Activated T-helper 1 cell treated with anti-CD3 and anti-CD28 coated beads, Interleukin-12 subunit alpha, Interleukin-12 subunit beta, Interleukin-2, Interleukin-4 antibody, amounts not matched to agents 30 ng/mL and 10 ng/mL and 1 ng/mL, durations not matched to agents 14 hours and 24 hours and 36 hours (primary cell): ENCODE measurements at places on chromosomes 7 and 10. TPM values are rescaled to one million over a fixed set of nuclear protein-coding genes. Genes with fewer than 3 reads are reported as not detected.

DNA sequence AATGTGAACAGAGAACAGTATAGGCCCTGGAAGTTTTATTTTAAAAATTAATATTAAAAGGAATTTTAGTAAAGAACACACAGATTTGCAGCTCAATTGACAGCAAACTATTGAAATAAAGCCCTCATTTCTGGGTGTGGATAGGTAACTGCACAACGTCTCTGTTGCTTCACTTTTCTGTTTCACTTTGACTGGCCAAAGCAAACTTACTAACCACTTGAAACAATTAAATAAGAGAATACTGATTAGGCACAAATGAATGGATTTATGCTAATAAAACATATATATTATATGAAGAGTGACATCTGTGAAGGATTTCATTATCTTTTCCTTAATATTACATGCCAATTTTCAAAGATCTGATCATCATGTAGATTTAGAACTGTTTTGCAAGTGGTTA lies 11.9 kb downstream of the ZNF804B start:
- H3K4me3 ChIP-seq: no peak overlapping the region
- peaks cover 7% of the 10 kb centered on the region for H3K27me3 ChIP-seq
- DNase-seq: no peak
- no peaks in the 10 kb centered on the region for H3K36me3 ChIP-seq
- H3K27ac ChIP-seq: no peak overlapping the region

DNA sequence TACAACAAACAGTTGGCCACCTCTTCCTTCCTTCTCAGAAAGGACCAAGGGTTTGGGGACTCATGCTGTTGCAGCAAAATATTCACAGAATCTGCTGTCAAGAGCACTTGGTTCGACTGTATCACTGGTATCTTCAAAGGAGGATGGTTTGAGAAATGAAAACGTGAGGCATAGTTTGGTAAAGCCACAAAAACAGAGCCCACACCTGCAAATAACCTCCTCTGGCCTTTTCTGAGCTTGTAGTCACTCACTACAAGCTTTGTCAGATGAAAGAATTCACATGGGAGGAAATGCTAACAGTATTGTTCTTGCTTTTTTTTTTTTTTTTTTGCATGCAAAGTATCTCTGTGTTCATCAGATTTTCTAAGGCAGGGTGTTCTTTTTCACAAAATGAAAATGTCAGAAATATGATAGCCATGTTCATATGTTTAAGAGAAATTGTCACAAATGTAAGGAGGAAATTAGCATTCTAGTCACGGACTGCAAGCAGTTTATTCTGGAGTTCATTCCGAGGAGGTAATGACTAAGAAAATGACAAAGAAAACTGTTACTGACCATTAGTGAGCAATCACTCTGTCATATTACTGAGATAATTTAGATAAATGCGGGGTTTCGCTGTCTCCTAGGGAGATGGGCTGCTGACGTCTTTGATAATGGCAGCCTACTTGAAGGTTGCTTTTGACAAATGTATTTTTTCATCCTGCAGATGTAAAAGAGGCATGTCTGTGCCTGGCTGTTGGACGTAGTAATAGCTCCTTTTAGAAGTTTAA lies 117.8 kb upstream of the MYO3A start:
- no peak overlapping the region for H3K27ac ChIP-seq
- no peak overlapping the region for H3K4me3 ChIP-seq
- no peaks in the 10 kb centered on the region for H3K36me3 ChIP-seq
- DNase-seq: no peak

GRCh38 chr7:115462301-115463015 lies 540.6 kb downstream of the MDFIC start:
- no peaks in the 10 kb centered on the region for H3K36me3 ChIP-seq
- H3K27me3 ChIP-seq: no peaks in the 10 kb centered on the region
- no peak for DNase-seq
- H3K4me1 ChIP-seq: no peaks in the 10 kb centered on the region
- H3K27ac ChIP-seq: no peak overlapping the region
- no peak overlapping the region for H3K4me3 ChIP-seq

GRCh38 chr10:120983721-120984120 lies 132.6 kb downstream of the WDR11 start:
- no peak overlapping the region for H3K27ac ChIP-seq
- no peak for DNase-seq
- no peaks in the 10 kb centered on the region for H3K4me1 ChIP-seq
- no peaks in the 10 kb centered on the region for H3K36me3 ChIP-seq
- H3K27me3 ChIP-seq: peaks cover 18% of the 10 kb centered on the region

- no peak overlapping the region for H3K4me3 ChIP-seq
- no peak for DNase-seq
- peaks cover 5% of the 10 kb centered on the region for H3K36me3 ChIP-seq
- H3K4me1 ChIP-seq: peaks cover 20% of the 10 kb centered on the region
Measured at GRCh38 chr7:26860361-26860760, 4.0 kb downstream of the SKAP2 start.

DNA sequence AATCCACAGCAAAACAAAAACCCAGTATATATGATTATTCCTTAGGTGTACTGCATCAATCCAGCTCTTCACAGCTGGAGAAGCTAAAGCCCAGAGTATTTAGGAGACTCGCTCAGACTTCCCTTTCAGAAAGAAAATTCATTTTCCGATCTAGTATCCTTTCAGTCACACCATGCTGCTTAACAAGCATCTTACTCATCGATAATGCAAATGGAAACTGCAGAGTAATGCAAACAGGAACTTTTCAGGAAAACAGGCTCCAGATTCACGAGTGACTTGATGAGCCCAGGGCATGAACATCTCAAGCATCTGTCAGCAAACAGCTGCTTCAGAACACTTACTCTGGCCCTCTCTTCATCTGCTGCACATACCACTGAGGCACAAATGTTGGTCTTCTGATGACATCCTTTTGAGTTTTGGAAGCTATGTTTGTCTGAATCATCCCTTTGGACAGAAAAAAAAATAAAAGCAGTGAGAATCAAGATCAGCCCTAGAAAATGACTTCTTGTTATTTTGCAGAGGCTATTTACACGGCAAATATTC lies 24.9 kb upstream of the ZC3HAV1L start:
- no peak for DNase-seq
- H3K27ac ChIP-seq: peak overlapping the region; percentile 74
- peaks cover 64% of the 10 kb centered on the region for H3K36me3 ChIP-seq
- H3K27me3 ChIP-seq: no peaks in the 10 kb centered on the region

GRCh38 chr7:100446040-100446439 lies 9.7 kb upstream of the PPP1R35 start:
- no peak overlapping the region for H3K4me3 ChIP-seq
- no peaks in the 10 kb centered on the region for H3K36me3 ChIP-seq
- DNase-seq: no peak

- H3K27me3 ChIP-seq: no peaks in the 10 kb centered on the region
- no peak overlapping the region for H3K4me3 ChIP-seq
- no peaks in the 10 kb centered on the region for H3K36me3 ChIP-seq
- no peaks in the 10 kb centered on the region for H3K4me1 ChIP-seq
- DNase-seq: no peak
Measured at GRCh38 chr10:58985216-58985615, 191.2 kb upstream of the PHYHIPL start.

DNA sequence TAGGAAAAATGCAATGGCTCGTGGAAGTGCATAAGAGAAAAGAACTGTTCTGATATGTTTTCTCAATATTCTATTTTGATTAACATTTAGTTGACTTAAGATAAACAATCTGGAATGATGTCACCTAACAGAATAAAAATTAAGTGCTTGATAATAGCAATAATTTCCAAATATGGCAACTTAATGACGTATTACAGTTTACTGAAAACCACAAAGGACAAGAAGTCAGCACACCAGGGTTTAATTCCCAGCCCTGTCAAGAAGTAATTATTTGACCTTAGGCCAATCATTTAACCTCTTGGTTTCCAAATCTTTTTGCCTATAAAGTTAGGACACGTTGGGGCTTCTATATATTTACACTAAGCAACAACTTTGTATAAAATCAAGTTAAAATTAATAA lies 95.7 kb downstream of the CABCOCO1 start:
- peaks cover 2% of the 10 kb centered on the region for H3K36me3 ChIP-seq
- no peak overlapping the region for H3K27ac ChIP-seq

DNA sequence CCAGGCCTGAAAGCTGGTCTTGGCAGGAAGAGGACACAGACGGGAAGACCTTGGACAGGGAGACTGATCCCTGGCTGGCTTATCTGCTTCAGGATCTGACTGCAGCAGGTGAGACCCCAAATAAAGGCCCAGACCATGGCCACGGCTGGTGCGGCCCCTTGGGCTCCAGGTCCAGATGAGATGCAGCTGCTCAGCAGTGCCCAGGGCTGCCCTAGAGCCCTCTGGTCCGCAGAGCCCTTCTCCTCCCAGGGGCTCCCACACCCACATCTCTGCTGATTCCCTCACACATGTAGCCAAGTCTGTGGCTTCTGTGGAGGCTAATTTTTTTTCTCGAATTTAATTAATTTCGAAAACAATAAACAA lies 46.3 kb downstream of the VIPR2 start:
- H3K4me1 ChIP-seq: no peaks in the 10 kb centered on the region
- H3K4me3 ChIP-seq: no peak overlapping the region
- DNase-seq: no peak
- no peak overlapping the region for H3K27ac ChIP-seq
- H3K27me3 ChIP-seq: no peaks in the 10 kb centered on the region

- no peaks in the 10 kb centered on the region for H3K27me3 ChIP-seq
- DNase-seq: no peak
- H3K27ac ChIP-seq: no peak overlapping the region
- H3K4me1 ChIP-seq: no peaks in the 10 kb centered on the region
- H3K4me3 ChIP-seq: no peak overlapping the region
- no peaks in the 10 kb centered on the region for H3K36me3 ChIP-seq
Measured at GRCh38 chr7:70063927-70064326, 465.7 kb downstream of the AUTS2 start.

DNA sequence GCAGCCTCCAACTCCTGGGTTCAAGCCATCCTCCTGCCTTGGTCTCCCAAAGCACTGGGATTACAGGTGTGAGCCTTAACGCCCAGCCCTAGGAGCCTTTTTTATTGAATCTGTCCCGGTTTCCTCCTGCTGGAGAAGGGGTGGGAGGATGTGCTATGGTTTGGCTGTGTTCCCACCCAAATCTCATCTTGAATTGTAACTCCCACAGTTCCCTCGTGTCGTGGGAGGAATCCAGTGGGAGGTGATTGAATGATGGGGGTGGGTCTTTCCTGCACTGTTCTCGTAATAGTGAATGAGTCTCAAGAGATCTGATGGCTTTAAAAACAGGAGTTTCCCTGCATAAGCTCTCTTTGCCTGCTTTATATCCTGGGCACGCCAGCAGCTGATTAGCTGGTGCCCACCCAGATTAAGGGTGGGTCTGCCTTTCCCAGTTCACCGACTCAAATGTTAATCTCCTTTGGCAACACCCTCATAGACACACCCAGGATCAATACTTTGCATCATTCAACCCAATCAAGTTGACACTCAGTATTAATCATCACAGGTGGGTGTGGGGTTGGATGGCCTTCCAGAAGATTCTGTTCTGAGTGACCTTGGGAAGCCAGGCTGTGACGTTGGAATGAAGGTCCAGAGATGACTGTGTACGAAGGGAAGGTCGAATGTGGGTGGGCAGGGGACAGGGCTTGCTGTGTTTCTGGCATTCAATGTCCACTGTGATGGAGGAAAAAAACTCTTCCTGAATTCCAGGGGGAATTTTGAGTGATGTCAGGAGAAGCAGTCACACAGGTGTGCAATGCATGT lies 33.8 kb upstream of the CUX1 start:
- peaks cover 8% of the 10 kb centered on the region for H3K4me1 ChIP-seq
- peaks cover 5% of the 10 kb centered on the region for H3K27me3 ChIP-seq
- DNase-seq: no peak
- H3K36me3 ChIP-seq: no peaks in the 10 kb centered on the region

DNA sequence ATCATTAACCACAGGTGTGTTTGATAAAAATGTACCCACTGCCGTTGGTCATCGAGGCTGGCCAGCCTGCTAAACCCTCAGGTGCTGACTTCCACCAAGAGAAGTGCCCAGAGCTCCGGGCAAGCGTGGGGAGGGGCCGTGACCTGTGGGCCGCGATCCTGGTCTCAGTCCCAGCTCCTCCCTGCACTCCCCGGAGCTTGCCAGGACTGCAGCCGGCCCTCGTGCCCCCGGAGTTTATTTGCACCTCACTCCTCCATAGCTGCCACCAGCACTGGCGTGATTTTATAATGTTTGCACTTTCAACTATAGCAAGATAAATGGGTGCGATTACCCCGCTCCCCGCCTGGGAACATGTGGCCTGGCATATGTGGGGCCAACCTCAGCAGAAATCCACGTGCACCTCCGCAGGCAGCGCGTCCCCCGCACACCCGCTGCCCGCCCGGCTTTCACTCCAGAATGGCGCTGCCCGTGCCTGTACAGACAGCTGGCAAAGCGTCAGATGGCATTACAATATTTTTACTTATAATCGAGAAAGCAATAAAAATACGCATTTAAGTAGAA lies 30.8 kb downstream of the UNCX start:
- no peak overlapping the region for H3K27ac ChIP-seq
- H3K27me3 ChIP-seq: peaks cover 3% of the 10 kb centered on the region
- no peaks in the 10 kb centered on the region for H3K4me1 ChIP-seq
- DNase-seq: no peak

- no peak for DNase-seq
- peaks cover 2% of the 10 kb centered on the region for H3K36me3 ChIP-seq
- H3K27me3 ChIP-seq: peaks cover 2% of the 10 kb centered on the region
- H3K27ac ChIP-seq: no peak overlapping the region
- H3K4me3 ChIP-seq: no peak overlapping the region
Measured at GRCh38 chr10:92146781-92147180, 144.1 kb downstream of the CPEB3 start.

- no peak for DNase-seq
- peaks cover 39% of the 10 kb centered on the region for H3K36me3 ChIP-seq
- H3K27me3 ChIP-seq: peaks cover 2% of the 10 kb centered on the region
- H3K4me1 ChIP-seq: peaks cover 82% of the 10 kb centered on the region
- peak overlapping the region; percentile 32 for H3K27ac ChIP-seq
Measured at GRCh38 chr10:104307576-104308438, 30.5 kb downstream of the ITPRIP start.

GRCh38 chr7:8371742-8372141 lies 61.7 kb upstream of the NXPH1 start:
- H3K36me3 ChIP-seq: no peaks in the 10 kb centered on the region
- H3K4me1 ChIP-seq: no peaks in the 10 kb centered on the region
- DNase-seq: no peak
- no peak overlapping the region for H3K27ac ChIP-seq
- H3K27me3 ChIP-seq: peaks cover 7% of the 10 kb centered on the region

- no peak overlapping the region for H3K4me3 ChIP-seq
- H3K4me1 ChIP-seq: peaks cover 21% of the 10 kb centered on the region
- H3K27me3 ChIP-seq: no peaks in the 10 kb centered on the region
- no peak for DNase-seq
- H3K36me3 ChIP-seq: no peaks in the 10 kb centered on the region
- H3K27ac ChIP-seq: no peak overlapping the region
Measured at GRCh38 chr7:70317356-70317755, 719.1 kb downstream of the AUTS2 start.

DNA sequence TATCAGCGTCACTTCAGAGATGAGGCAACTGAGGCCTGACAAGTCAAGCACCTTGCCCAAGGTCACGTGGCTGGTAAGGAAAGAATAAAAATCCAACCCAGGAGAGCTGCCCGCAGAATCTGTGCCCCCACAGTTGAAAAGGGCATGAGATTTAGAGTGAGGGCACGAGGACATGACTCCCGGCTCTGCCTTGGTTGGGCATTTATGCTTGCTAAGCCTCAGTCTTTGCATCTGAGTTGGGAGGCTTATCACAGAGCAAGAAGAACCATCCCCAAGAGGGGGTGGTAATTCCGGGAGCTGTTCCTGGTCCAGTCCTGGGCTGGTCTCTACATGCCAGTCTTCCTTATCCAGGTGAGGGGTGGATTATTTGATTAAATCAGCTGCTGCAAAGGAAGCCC lies 37.3 kb downstream of the PLPP4 start:
- H3K27me3 ChIP-seq: no peaks in the 10 kb centered on the region
- no peak overlapping the region for H3K4me3 ChIP-seq
- no peaks in the 10 kb centered on the region for H3K4me1 ChIP-seq

Gene KCNMA1
- total RNA-seq: not detected in 2 replicates

Gene STAG3
- 25.0 and 30.6 TPM in 2 replicates for total RNA-seq

Gene SMARCD3
- 2.4 and 3.1 TPM in 2 replicates for total RNA-seq

Gene OPN1SW
- total RNA-seq: not detected in 2 replicates

Gene PI4K2A
- 19.3 and 19.7 TPM in 2 replicates for total RNA-seq

Gene PITX3
- total RNA-seq: 0.17 and 0.44 TPM in 2 replicates

Gene TMEM225B
- total RNA-seq: 0.60 and 0.64 TPM in 2 replicates

Gene TMEM130
- total RNA-seq: 0.29 and 0.42 TPM in 2 replicates
